Nephron progenitor cell (in vitro differentiated cells): ENCODE measurements at places on chromosomes 12 and 14.
A peak's percentile ranks its signal among the peaks of the same experiment; 100 is the strongest.

GRCh38 chr12:122306407-122306806, 40.1 kb upstream of the VPS33A start:
- peak; percentile 14 for DNase-seq

- DNase-seq = no peak
Measured at GRCh38 chr12:51763743-51764142, 84.8 kb downstream of the FIGNL2 start.

DNA sequence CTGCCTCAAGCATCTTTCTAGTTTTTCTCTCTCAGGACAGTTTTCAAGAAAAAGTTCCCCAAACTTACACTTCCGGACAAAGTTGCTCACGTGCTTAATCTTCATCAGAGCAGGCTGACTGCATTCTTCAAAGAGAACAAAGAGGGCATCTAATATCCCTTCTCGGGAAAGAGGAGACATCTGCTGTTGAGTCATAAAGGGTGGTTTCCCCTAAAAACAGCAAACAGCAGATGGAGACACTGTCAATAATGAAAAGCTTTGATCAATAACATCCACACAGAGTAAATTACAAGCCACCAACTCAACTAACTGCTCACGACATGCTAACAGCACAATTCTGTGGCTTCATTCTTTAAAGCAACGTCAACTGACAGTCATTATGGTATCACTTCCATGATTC, 8.1 kb downstream of the CIT start:
- DNase-seq = no peak

GRCh38 chr12:32868885-32869284, 27.7 kb downstream of the PKP2 start:
- no peak for DNase-seq

- no peak for DNase-seq
Measured at GRCh38 chr14:55577229-55577628, 2.8 kb upstream of the KTN1 start.

DNA sequence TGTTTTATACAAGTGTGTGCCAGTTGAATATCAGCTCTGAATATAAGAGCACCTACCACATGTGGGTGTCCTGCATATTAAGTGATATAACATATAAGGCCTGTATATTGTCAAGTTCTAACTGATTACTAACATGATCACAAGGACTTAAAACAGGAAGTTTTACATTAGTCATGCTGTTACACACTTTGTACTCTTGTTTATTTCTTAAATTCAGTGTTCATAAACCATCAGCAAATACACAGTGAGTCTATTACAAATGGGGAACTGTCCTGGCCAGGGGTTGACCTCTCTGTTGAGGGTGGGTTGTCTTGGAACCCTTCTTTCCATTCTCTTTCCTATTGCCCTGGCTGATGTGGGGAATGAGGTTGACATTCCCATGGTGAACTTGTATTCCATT, 19.1 kb downstream of the HELB start:
- DNase-seq = no peak

GRCh38 chr12:53380794-53381730, 1.1 kb downstream of the SP1 start:
- peak; percentile 41 for DNase-seq

- no peak for DNase-seq
Measured at GRCh38 chr14:74429991-74430390, 4.0 kb upstream of the SYNDIG1L start.

DNA sequence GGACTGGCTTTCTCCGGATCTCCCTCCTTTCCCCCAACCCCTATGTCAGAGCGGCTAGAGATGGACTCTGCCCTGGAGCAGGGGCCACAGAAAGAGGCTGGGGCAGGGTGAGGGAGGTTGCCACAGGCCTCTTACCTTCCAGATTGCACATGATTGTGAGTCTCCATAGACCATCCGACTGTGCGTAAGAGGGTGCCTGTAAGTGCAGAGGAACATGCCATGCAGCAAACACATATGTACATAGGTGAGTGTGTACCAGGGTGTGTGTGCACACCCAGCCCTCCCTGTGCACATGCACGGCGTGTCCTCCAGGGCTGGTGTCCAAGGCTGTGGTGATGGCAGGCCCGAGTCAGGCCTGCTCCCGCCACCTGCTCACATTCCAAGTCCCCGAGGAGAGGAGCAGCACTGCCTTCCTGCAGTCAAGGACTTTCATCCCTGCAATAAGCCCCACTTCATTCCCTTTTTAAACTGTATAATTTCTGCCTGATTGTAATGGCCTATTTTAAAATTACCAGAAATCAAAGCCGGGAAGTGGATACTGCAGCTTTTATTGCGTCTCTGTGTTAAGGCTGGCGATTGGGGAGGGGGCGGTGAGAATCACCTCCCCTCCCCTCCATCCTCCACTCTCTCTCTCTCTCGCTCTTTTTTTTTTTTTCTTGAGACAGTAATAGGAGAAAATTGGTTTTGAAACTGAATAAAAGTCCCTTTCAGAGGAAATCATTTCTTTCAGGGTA, 28.5 kb downstream of the FAM222A start:
- peak; percentile 6 for DNase-seq

GRCh38 chr14:37241198-37241597, 43.5 kb downstream of the MIPOL1 start:
- DNase-seq = no peak

GRCh38 chr12:57127101-57127725, 1.1 kb upstream of the LRP1 start:
- DNase-seq = peak; percentile 68

DNA sequence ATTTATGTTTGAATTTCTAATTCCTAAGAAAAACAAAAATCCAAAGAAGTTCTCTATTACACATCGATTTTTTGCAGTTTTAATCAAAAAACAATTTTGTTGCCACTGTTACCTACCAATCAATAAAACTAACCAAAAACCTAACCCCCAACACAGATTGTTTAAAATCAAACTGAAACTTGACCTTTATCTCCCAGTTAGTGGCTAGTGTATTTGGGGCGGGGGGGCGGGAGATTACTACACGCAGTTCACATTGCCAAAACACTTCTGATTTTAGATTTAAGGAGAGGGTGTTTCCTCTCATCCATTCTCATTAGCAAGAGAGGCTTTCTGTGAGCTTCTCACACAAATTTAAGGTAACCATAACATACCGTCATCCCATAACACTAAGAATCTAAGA, 6.4 kb downstream of the CDC42BPB start:
- no peak for DNase-seq

DNA sequence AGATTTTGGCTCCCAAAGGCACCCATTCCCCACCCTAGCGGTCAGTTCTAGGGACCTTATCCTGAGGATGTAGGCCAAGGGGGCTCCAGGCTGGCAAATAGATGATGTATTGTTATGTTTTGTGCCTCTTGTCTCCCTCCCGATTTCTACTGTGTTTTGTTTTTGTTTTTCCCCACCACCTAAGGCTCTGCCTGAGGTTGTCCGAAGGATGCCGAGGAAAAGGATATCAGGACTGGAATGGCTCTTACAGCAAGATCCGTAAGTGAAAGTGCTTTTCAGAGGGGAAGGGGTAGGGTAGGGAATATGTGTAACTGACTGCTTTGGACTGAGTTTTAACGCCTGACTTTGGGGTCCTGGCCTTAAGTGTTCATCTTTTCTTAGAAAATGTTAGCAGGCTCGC, 6.6 kb downstream of the FOXG1 start:
- no peak for DNase-seq

GRCh38 chr12:125340791-125341190, 275.6 kb downstream of the AACS start:
- no peak for DNase-seq

GRCh38 chr14:33017016-33017415, 78.3 kb downstream of the NPAS3 start:
- no peak for DNase-seq

DNA sequence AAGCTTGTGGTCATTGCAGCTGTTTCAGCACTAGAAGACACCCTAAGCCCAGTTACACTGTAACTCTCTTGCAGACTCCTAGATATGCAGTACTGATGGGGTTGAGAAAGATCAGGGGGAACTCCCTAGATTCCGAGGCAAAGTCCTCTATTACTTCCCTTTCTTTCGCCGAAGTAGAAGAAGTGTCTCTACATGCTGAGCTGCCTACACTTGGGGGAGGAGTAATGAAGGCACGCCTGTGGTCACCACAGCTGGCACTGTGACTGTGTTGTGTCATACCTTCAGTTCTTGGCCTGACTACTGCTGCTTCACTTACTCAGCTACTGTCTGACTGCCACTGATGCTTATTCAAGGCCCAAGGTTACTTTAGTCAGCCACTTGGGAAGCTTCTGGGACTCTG, 35.1 kb upstream of the RPL10L start:
- no peak for DNase-seq

DNA sequence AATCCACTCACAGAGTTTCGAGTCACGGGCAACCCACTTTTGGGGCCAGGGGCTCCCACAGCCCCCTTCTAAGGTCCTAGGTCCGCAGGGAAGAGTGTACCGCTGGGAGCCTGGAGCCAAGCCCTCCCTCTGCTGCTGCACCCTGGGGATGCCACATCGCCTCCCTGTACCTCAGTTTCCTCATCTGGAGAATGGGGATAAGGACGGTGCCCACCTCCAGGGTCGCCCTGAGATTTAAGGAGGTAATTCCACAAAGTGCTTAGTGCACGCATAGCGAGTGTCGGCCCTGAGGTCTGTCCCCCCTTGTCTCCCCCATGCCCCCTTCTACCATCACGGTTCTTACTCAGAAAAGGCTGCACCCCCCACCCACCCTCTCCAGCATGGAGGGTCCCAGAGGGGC, 35.5 kb downstream of the NCOR2 start:
- no peak for DNase-seq

GRCh38 chr14:98958048-98958631, 313.9 kb downstream of the BCL11B start:
- no peak for DNase-seq

DNA sequence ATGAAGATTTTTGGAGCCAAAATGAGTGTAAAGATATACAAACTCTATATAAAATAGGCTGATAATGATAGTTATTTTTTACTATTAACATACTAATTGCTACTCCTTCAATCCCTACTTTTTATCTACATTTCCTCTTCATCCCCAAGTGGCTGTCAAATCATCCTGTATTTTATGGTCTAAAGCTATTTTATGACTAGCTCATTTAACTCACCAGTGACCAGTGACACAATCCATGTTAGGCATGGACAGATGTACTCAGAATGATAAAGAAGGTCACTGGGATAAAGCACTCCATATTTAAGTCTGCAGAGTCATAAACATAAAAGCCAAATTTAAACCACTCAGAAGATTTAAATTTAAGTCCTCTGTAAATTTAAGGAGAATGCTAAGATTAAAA, 183.0 kb downstream of the MED13L start:
- no peak for DNase-seq

DNA sequence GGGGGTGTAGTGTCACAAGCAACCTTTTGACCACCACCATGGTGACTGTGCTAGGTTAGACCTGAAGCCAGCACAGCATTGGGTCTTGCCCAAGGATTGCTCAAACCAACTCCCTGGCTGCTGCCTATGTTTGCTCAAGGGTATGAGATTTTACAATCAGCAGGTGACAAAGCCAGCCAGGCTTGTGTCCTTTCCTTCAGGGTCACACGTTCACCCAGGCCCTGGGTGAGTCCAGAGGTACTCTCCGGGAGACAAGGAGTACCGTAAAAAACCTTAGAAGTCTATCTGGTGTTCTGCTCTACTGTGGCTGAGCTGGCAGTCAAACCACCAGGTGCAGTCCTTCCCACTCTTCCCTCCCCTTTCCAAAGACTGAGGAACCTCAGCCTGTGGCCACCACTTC, 238.9 kb upstream of the MIS18BP1 start:
- DNase-seq = no peak

DNA sequence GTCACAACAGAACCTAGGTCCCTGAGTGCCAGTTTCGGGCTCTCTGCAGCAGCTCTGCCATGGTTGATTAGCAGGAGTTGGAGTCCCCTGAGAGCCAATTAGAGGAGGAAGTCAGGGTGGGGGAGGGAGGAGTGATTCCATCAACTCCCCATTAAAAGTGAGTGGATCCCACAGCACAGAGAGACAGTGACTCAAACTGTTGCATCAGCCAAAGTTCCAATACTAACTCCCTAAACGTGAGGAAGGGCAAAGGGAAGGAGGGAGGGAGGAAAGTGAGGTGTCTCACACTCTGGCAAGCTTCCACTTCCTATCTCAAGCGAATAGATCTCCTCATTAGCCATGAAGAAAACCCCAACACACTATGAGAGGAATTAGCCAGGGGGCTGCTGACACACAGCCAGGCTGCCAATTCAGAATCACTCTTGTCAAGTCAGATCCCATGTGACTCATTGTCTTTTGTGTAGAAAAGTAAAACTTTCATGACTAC, 23.6 kb downstream of the OR11H4 start:
- DNase-seq = no peak

GRCh38 chr14:35438910-35439713, 34.6 kb upstream of the NFKBIA start:
- no peak for DNase-seq

- DNase-seq = no peak
Measured at GRCh38 chr12:51884676-51885229, 3.1 kb upstream of the ANKRD33 start.

GRCh38 chr12:32970465-32971110, 74.0 kb upstream of the PKP2 start:
- no peak for DNase-seq

- no peak for DNase-seq
Measured at GRCh38 chr12:70252832-70253231, 9.6 kb downstream of the CNOT2 start.

DNA sequence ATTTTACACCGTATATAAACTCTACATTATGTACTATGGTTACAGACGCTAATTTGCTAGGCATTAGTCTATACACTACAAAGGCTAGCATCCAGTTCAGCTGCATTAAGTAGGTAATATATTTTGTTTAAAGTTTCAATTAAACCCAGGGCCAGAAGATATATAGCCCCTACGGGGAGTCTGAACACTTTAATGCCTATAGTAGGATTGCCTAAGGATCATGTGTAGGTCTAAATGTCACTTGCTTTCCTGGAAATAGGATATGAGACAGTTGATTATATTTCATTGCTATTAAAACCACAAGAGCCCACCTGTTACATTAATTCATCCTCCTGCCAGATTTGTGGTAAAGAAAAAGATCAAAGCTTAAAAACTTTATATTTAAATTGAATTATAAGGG, 286.9 kb downstream of the TMTC2 start:
- DNase-seq = no peak

GRCh38 chr12:128269181-128269591, 2.2 kb downstream of the TMEM132C start:
- peak; percentile 38 for DNase-seq

GRCh38 chr12:40986001-40986400, 202.1 kb upstream of the PDZRN4 start:
- DNase-seq = no peak

GRCh38 chr12:121992059-121992879, 29.4 kb upstream of the BCL7A start:
- DNase-seq = no peak

DNA sequence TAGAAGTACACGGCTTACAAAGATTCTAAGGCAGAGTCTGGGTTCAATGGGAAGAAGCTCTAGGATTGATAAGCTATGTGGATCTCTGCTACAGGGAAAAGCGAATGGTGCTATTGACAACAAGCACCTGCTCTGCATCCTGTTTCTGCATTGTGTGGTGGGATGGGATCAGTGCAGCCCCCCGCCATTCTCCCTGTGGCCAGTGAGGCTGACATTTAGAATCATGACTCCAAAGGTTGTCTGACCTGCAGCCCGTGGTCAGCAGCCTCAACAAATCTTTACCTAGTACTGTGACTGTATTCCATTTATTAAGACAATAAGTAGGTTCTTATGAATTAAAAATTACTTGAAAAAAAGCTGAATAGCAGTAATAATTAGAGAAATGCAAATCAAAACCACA, 1477.0 kb upstream of the TMEM132C start:
- DNase-seq = no peak
